Ureter (tissue), 1 donor: ENCODE measurements at places on chromosomes 7 and 10.

- DNase-seq = no peak
Observed at GRCh38 chr7:82029236-82029913, 259.5 kb upstream of the HGF start.

- no peak for DNase-seq
Observed at GRCh38 chr10:128161031-128161430, 34.8 kb upstream of the MKI67 start.

DNA sequence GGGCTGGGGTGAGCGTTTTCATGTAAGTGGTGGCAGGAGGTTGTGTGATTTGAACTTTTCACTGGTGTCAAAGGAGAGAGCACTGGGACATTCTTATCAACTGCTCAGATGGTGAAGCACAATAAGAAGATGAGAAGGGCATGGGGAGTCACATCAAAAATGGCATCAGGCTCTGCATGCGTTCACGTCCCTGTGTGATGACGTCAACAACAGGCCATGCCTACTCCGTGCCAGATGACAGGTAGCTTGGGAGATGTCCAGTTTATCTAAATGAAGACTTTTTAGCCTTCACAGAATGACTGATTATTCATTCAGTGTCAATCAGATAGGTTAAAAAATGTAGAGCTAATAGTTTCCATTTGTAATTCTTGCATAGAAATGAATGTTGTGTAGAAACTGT lies 264.3 kb upstream of the POM121L12 start:
- DNase-seq = no peak

DNA sequence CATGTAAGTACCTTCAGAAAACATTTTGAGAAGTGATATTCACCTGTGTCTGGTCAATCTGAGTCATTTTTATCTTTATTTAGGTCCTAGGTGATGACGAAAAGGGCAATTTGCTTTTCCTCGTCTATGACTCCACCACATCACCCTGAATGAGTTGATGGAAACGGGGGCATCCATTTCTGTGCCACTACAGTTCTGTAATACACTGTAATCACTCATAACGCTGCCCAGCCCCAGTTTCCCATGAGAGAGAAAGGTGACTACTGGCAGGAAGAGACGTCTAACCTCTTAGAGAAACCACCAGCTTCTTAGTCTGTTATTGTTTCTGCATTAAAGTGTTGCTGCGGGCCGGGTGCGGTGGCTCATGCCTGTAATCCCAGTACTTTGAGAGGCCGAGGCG lies 205.3 kb upstream of the MKLN1 start:
- no peak for DNase-seq

DNA sequence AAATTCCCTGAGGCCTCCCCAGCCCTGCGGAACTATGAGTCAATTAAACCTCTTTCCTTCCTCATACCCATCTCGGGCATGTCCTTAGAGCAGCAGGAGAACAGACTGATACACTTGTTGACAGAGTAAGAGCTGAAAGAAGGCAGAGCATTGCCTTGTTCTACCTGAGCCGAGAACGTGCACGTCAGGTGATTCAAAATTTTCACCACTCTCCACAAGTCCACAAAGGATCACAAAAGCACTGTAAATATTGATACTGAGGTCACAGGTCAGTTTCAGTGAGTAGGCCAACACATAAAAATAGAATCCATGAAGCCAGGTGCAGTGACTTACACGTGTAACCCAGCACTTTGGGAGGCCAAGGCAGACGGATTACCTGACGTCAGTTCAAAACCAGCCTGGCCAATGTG lies 27.8 kb downstream of the DCLRE1C start:
- peak; percentile 52 for DNase-seq

DNA sequence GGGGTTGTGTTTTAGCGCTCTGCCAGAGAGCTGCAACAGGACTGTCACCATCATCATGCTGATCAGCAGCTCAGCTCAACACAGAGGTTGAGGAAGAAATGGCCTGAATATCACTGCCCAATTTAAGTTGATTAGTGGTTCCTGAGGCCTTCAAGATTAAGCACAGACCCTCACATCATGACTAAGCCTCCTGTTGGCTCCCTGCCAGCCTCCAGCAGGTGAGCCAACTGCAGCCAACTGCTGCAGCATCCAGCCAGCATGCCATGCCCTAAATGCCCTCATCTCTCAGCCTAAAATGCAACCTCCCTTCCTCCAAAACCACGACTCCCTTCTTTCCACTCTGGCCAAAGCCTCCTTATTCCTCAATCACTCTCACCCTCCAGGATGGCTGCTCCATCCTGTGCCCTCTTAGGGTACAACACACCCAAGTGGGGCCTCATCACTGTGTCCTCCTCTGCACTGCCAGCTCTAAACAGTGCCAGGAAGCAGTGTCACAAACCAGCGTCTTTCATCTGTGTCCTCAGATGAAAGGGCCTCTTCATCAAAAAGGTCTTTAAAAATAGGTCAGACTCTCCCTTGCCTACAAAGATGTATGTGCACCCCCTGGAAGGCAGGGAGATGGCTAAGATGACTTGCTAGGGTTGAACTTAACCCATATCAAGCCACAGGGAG lies 259.3 kb downstream of the ZEB1 start:
- no peak for DNase-seq

DNA sequence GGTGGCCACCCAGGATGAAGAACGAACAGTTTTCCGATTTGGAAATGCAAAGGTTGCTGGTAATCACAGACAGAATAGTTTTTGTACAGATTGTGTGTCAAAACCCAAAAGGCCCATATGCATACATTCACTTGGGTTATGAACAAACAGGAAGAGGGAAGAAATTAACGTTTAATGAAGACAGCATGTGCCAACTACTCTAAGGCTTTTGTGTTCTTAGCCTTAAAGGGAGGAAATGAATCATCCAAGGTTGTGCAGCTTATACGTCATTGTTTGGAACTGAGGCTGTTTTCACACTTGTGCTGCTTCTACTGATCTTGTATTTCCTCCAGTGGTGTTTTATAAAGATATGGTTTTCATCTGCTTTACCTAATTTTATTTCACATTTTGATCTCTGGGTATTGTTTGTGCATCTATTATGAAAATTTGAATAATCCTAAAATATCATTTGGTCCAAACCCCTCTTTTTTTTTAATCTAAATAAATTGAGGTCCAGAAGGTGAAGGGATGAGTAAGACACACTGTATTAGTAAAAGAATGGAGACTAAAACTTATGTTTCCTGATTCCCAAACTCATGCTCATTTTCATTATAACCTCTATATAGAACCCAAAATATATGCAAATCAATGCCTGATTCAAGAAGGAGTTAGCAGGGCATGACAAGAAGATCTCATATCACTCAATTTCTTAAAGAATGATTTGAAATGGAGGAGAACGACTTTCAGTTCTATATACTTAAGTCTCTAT lies 373.1 kb downstream of the THSD7A start:
- DNase-seq = no peak

GRCh38 chr10:61970182-61971002 lies 68.9 kb downstream of the ARID5B start:
- DNase-seq = no peak

- DNase-seq = no peak
Observed at GRCh38 chr10:15782851-15783250, 63.1 kb upstream of the ITGA8 start.

- DNase-seq = no peak
Observed at GRCh38 chr7:2403718-2404648, 572 bp downstream of the CHST12 start.

DNA sequence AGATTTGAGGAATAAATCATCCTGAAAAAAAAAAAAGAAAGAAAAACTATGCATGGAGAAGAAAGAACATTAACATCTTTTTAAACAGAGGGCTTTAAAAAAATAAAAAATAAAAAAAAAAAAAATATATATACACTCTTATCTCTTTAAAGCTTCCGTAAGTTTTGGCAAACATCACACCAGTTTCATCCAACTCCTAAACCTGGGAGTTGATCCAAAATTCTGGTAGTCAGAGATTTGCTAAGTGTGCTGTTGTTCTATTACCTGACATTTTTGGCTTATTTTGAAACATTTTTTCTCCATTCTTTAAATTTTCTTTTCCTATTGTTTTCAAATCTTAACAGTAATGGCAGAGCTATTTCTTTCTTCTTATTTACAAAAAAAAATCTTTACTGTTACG lies 273.1 kb downstream of the AGMO start:
- DNase-seq = no peak

GRCh38 chr10:86355571-86356038 lies 11.0 kb downstream of the GRID1 start:
- no peak for DNase-seq

- no peak for DNase-seq
Observed at GRCh38 chr7:135991322-135991721, 14.2 kb upstream of the MTPN start.

GRCh38 chr10:130179640-130180039 lies 43.4 kb downstream of the GLRX3 start:
- no peak for DNase-seq

DNA sequence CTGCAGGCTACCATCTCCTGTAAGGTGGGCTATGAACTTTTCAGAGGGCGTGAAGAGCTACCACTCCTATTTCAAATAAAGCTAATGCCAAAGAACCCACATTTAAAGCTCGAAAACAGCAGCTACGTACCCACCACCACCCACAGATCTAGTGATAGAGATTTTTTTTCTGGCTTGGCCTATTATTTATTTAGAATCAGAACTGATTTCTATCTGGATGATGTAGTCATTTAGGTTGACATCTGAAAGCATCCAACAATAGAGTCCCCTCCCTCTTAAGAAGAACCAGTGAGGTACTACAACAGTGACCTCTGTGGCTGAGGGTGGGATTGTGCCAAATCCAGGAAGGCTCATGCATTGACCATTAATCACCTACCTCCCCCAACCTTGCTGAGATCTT lies 113.8 kb upstream of the ADO start:
- DNase-seq = no peak

DNA sequence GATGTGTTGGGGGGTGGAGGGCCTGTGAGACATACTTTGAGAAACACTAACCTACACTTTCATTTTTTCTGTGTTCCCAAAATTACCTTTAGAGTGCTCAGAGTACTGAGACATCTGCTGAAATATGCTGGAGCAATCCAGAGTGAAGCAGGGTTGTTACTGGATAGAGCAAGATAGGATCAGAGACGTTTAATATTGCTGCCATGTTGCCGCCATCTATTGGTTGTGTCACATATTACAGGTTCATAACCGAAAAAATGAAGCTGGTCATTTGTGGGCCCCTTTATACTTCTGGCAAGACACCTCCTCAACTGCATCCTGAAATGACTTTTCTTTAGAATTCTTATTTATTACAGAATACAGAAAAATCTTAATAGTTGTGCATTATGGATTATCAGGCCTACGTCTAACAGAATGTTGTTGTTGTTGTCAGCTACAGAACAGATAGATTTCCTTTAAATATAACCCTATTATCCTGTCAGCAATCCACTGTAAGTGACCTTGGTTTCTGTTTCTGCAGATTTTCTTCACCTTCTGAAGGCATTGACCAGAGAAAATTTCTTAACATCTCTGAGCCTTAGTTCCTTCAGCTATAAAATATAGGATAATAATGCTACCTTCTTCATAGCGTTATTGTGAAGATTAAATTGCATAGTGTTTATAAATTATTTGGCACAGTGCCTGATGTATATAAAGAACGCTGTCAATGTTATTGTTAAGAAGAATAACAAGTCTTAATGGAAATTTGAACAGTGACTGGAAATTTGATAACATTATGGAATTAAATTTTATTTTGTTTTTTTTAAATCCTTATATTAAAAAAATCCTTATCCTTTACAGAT lies 16.2 kb upstream of the DLD start:
- peak; percentile 54 for DNase-seq

- DNase-seq = no peak
Observed at GRCh38 chr7:148986742-148987009, 41.6 kb downstream of the PDIA4 start.

- DNase-seq = no peak
Observed at GRCh38 chr7:151061213-151062110, 2.1 kb downstream of the SLC4A2 start.

DNA sequence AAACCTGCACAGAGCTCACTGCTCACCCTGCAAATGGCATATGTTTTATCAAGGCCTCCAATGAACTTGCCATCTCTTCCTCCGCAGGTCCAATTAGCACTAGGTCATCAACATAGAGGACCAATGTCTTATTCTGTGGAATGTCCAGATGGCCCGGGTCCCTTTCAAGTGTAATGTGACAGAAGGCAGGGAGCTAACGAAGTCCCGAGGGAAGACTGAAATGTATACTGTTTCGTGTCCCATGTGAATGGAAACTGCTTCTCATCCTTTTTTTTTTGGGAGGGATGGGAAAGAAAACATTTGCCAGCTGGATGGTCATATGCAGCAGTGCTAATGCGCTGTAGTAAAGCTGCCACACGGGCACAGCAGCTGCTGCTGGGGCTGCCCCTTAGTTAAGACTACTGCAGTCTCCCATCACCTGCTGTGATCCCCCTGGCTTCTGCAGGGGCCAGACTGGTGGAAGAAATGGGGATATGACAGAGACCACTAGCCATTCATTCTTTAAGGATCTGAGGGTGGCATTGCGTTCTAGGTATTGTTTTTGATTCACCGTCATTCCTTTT lies 61.7 kb upstream of the CCNY start:
- no peak for DNase-seq

DNA sequence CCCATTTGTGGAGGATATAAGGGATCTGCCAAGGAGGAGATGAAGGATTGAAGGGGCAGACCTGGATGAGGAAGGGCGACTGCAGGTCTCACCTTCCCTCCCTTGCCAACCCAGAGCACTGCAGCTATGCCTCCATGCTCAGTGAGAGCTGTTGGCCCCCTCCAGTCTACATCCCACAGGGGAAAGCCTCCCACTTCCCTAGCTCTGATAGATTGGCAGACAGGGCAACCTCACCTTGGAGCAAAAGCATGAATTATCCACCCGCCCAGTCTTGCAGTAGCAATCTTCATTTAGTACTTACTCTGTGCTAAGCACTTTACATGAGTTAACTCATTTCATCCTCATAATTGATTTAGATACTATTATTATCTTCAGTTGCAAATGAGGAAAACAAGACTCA lies 70.4 kb upstream of the SMNDC1 start:
- DNase-seq = no peak

- DNase-seq = no peak
Observed at GRCh38 chr10:32057036-32057372, 779 bp upstream of the KIF5B start.

DNA sequence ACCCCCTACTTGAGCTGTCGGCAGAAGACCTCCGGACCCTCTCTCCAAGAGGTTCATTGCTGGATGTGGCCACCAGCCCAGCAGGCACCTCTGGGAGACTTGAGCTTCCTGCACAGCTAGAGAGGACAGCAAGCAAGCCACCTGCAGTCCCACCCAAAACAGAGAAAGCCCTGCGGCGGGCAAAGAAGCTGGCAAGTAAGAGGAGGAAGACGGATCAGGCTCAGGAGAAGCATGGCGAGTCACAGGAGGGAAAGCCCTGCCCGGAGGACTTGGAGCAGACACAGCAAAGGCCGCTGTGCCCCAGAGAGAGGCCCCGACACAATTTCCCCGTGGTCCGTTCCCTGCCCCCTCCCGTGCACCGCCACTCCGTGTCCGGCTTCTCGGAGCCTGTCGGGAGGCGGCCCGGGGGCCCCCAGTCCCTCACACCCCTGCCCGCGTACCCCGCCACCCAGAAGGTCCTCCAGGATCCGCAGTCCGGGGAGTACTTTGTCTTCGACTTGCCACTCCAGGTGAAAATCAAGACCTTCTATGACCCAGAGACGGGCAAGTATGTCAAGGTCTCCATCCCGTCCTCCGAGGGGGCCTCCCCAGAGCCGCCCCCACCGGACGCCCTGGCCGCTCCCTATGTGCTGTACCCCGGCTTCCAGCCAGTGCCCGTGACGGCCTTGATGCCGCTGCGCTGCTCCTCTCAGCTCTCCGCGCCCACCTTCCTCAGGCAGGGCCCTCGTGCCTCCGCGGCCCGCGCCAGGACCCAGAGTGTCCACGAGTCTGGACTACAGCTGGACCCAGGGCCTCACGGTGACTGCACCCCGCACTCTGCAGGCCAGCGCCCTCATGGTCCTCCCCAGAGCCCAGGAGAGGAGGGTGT lies 27.2 kb downstream of the C10orf71 start:
- no peak for DNase-seq
